SJSA1 (cell line): ENCODE measurements at places on chromosomes 2 and 18. TPM values are rescaled to one million over a fixed set of nuclear protein-coding genes. Genes with fewer than 3 reads are reported as not detected.

SOWAHC gene
- total RNA-seq, result 11.7 and 18.5 TPM in 2 replicates

DNA sequence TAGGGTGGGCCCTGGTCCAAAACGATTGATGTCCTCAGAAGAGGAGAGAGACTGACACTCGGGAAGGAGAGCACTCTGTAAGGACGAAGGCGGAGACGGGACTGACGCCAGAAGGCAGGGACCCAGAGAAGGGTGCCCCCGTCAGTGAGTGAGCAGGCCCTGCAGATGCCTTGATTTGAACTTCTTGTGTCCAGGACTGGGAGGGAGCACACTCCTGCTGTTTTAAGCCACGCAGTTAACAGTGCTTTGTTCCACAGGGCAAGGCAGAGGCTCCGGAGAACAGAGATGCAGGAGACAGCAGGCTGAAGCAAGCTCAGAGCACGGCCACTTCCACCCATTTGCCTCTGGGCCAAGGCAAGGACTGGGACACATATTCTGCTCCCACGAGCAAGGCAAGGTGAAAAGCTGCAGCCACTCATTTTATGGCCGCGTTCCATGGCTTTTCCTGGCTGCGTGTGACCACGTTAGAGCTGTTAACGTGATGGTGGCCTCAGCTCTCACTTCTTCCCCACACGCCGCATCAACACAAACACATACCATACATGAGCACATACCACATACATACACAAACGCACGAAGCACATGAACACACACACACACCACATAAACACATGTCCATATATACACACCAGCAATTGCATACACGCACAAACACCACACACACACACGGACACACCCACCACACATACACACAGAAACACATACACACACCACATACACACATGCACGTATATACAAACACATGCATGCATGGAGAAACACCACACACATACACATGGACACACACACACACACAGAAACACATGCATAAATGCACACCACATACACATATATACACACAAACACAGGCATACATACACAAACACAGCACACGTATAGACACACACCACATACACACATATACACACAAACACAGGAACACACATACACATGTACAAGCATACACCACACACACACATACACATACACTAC lies 521.0 kb upstream of the MYT1L start:
- no peaks in the 10 kb centered on the region for H3K4me1 ChIP-seq
- H3K36me3 ChIP-seq, result no peaks in the 10 kb centered on the region
- H3K4me3 ChIP-seq, result no peak overlapping the region
- no peak overlapping the region for H3K27ac ChIP-seq
- no peak for DNase-seq

PDCD1 gene
- total RNA-seq, result not detected in 2 replicates

DNA sequence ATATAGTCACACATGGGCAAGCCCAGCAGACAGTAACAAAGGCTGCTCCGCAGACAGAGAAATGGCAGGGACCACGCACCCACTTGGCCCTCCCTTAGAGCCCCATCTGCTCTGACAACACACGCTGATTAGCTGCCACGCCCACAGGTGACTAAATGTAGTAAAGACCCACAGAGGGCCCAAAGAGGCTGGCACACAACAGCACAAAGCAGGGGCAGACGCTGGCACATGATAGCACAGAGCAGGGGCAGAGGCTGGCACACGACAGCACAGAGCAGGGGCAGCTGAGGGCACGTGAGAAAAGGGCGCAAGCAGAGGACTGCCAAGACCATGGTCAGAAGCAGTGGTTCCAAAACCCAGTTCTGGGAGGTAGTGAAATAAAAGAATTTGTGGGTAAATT lies 10.6 kb downstream of the AFG3L2 start:
- peaks cover 82% of the 10 kb centered on the region for H3K36me3 ChIP-seq
- H3K27me3 ChIP-seq, result no peaks in the 10 kb centered on the region
- DNase-seq, result no peak
- H3K4me1 ChIP-seq, result no peaks in the 10 kb centered on the region
- no peak overlapping the region for H3K27ac ChIP-seq
